MG63 (cell line): ENCODE measurements at places on chromosomes 12 and 14. TPM values are rescaled to one million over a fixed set of nuclear protein-coding genes. Genes with fewer than 3 reads are reported as not detected.

DNA sequence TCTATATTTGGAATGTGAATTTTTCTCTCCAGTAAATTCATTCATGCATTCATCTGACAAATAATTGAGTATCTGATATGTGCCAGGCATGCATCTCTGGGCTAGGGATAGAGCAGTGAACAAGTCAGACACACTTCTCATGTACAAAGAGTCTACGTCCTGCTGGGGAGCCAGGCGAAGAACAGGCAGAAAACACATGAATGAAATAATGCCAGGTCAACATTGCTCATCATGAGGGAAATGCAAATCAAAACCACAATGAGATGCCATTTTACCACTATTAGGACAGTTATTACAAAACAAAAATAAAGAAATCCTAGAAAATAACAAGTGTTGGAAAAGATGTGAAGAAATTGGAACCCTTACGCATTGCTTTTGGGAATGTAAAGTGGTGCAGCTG lies 90.3 kb downstream of the PAX9 start:
- no peak for DNase-seq

GRCh38 chr12:15131431-15131830 lies 89.8 kb downstream of the RERG start:
- peak; percentile 65 for DNase-seq

DNA sequence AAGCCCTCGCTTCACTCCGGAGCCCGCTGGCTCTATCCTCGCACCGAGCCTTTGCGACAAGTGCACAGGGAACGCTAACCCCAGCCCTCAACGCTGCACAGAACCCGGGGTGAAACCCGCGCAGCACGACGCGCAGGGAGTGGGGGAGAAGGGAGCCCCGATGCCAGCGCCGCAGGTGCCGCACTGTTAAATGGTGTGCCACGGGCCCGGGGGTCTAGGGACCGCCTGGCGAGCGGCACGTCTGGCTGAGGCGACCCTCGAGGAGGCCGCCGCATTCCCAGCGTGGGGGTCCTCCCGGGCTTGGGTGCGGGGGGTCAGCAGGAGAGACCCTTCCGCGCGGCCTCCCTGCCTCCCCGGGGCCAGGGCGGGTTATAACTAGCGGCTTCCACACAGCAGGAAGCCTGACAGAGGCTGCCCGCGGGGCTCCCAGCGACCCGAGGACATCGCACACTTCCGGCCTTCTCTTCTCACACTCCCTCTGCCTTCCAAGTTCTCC lies 23.8 kb upstream of the LRTM2 start:
- DNase-seq = no peak

DNA sequence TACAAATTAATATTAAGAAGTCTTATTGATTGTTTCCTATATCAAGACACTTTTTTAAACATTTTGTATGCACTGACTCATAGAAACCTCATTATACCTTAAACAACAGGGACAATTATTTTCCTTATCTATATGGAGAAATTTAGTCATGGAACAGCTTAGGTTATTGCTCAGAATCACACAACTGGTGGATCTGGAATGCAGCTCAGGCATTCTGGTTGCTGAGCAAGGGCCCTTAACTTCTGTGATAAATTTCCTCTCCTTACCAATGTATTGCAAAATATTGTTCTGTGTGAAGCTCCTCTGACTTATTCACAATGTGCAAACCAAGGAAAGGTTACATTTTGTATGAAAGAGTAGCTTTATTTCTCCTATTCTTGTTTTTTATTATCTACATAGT lies 817.8 kb downstream of the LRFN5 start:
- no peak for DNase-seq

DNA sequence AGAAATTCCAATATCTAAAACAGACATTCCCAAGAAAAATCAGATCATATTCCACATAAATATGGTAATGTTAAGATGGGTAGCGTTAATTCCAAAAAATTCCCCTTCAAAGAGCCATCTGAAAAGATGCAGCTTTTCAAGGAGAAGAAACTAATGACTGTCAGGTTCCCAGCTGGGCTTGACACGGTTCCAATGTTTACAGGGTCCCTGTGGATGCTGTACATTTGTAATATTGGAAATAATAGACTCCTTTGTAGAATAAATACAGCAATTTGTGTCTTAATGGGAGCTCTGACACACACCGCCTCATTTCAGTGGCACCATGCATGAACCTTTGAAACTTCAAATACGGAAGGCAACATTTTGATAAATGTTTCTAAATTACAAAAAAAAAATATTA lies 140.6 kb downstream of the ITPR2 start:
- no peak for DNase-seq

- no peak for DNase-seq
Measured at GRCh38 chr12:109258201-109258600, 50.9 kb downstream of the FOXN4 start.

GRCh38 chr14:95903616-95904107 lies 27.0 kb downstream of the TUNAR start:
- DNase-seq = no peak

DNA sequence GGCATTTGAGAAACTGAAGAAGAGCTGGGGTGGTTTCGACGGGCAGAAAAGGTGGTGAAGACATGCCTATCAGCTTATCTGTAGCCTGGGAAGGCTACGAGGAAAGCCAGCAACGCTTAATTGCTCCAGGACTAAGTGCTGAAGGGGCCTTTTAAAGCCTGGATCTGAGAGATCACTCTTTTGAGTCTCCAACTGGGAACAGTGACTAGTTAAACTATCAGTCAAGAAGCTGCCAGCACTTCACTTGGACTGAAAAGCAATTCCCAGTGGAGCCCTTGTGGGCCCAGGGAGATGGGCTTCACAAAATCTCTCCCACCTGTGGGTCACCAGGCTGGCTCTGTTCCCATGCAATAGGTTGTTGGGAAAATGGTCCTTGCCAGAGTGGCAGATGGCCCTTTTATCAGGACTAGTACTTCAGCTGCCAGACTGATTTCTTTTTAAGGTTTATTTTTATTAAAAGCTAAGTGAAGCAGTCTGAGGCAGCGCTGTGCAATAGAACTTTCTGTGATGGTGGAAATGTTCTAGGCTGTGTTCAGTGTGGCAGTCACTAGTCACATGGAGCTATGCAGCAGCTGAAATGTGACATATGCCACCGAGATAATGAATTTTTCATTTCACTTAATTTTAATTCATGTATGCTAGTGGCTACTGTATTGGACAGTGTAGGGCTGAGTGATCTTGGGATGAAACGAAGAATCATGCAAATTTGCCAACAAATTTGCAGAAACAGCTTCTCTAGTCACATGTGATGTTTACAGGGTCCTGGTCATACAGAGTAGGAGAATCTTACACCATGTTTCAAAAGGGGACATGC lies 276.8 kb downstream of the PCNX1 start:
- no peak for DNase-seq

GRCh38 chr12:78712834-78713481 lies 151.6 kb upstream of the SYT1 start:
- DNase-seq = no peak

DNA sequence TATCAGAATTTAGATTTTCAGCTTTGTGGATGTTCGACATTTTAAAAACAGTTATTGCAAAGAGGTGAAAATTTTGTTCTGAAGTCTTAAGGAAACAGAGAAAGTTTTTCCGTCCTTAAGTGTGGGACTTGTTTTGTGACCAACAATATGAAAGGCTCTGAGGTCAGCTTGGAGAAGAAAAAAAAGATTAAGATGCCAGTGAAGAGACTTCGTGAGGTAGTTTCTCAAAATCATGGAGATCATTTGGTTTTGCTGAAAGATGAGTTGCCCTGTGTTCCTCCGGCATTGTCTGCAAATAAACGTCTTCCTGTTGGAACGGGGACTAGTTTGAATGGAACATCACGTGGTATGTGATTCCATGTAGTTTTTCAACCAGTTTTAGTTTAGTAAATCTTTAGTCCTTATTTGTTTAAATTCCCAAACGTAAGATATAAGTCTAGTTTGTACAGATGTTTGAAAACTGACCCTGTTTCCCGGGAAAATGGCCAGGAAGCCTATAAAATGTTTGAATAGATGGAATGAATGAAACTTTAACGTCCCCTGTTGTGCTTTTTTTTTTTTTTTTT lies 682 bp downstream of the KIAA0586 start:
- peak; percentile 2 for DNase-seq

DNA sequence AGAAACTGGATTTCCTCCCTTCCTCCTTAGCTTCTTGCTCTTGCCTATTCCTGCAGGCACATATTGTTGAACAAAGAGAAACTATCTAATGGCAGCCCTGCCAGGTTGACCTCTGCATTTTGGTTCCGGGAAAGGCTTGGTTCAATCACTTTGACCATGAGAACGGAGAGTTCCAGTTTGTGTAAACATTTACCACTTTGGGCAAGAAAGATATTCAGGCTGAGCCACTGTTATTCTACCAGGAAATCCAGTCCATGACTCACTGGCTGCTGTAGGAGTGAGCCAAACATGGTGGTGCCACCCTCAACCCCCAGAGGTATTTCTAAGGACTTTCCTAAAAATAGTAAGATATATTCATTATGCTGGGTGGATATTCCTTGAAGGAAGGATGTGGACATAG lies 242.2 kb upstream of the OR4E1 start:
- DNase-seq = no peak

- DNase-seq = peak; percentile 51
Measured at GRCh38 chr12:27667540-27667939, 28.7 kb upstream of the REP15 start.

DNA sequence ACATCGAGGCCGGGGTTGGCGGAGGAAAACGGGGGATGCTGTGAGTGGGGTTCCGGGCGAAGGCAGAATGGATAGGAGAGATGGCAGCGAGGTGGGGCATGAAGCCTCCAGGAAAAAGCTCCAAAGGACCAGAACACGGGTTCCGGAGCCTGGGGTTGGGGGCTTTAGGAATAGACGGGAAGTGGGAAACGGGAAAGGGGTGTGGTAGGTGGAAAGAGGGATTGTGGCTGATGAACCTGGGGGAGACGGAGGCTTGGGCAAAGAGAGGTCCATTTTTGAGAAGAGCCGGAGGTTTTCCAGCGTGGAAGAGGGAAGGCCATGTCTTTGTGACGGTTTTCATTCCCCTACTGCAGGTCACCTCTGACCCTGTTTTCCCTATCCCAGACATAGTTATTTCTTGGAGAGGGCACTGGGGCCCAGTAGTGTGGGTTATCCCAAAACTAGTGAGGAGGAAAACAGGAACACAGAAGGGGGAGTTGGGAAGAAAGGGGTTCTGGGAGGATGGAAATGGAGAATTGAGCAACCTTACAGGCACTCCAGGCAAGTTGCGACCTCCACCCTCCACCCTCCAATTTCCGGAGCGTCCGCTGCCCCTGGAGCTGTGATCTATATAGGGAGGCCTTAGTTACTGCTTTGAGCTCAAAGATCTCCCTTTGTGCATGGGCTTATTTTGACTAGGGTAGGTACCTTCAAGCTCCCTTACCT lies 1.1 kb downstream of the ATN1 start:
- DNase-seq = no peak

DNA sequence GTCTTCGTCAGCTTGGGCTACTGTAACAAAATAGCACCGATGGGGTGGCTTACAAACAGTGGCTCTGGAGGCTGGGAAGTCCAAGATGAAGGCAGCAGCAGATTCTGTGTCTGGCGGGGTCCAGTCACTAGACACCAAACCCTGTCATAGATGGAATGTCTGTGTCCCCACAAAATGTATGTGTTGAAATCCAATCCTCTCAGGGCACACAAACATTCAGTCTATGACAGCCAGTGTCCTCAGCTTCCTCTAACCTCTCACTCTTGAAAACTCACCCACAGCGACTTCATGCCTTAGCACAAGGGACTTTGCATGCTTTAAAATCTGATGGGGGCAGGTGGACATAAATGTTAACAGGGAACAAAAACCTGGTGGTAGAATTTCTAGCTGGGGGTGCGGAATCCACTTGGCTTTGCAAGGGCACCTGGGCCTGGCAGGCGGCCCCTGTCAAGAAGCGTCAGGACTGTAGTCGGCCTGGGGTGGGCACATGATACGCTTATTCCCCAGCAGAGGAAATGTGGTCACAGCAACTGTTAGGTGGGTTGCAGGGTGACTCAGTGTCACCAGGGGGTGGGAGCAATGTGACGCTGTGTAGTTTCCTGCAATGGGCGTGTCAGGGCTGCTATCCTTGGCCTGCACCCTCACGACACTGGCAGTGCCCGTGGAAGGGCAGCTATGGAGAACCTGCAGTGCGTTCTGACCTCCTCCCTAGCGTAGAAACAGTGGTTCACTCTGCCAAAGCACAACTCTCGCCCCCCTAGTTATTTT lies 17.7 kb downstream of the RIN3 start:
- DNase-seq = no peak

GRCh38 chr14:25111061-25111601 lies 61.2 kb upstream of the STXBP6 start:
- peak; percentile 64 for DNase-seq

DNA sequence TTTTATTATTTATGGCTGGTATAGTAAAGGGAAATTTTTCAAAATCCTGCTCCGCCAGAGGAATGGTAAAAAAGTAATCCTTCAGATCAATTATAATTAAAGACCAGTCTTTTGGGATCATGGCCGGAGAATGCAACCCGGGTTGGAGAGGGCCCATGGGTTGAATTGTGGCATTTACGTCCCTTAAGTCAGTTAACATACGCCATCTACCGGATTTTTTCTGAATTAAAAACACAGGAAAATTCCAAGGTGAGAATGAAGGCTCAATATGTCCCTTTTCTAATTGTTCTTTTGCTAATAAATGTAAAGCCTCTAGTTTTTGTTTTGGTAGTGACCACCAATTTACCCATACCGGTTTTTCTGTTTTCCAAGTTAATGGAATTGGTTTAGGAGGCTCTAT lies 602.8 kb downstream of the ALG10 start:
- DNase-seq = no peak

DNA sequence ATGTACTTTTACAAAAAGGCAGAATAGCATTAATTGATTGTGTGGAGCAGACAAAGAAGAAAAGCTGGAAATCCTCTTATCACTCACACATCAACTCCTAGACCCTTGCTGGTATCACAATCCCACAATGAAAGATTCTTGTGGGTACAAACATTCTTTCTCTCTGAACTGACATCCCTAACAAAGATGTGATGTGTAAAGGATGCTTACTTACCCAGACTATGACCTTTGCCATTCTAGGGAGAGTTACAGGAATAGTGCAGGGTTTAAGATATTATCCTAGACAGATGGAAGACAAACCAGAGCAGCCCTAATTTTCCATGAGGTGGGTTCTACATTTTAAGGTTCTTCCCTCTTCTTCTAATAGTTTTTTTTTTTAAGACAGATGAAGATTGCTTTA lies 60.4 kb upstream of the SLC6A15 start:
- DNase-seq = no peak

DNA sequence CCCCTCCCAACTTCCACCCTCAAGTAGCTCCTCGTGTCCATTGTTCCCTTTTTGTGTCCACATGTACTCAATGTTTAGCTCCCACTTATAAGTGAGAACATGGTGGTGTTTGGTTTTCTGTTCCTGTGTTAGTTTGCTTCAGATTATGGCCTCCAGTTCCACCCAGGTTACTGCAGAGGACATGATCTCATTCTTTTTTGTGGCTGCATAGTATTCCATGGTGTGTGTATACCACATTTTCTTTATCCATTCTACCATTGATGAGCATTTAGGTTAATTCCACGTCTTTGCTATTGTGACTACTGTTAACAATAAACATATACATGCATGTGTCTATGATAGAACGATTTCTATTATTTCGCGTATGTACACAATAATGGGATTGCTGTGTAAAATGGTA lies 362.6 kb downstream of the TMTC2 start:
- DNase-seq = no peak

The CABP1 gene
- not detected in 2 replicates for total RNA-seq

The TAS2R42 gene
- not detected in 2 replicates for total RNA-seq

The PROX2 gene
- not detected in 2 replicates for total RNA-seq

The DPY19L2 gene
- total RNA-seq = not detected in 2 replicates

The TAS2R14 gene
- 0.12 and 2.6 TPM in 2 replicates for total RNA-seq

The BAG5 gene
- total RNA-seq = 5.4 and 8.2 TPM in 2 replicates
